ENCODE measurements at places on chromosomes 3 and 15.

GRCh38 chr3:123324880-123325765 is 123.4 kb downstream of the SEC22A start:
- DNase-seq = no peak

DNA sequence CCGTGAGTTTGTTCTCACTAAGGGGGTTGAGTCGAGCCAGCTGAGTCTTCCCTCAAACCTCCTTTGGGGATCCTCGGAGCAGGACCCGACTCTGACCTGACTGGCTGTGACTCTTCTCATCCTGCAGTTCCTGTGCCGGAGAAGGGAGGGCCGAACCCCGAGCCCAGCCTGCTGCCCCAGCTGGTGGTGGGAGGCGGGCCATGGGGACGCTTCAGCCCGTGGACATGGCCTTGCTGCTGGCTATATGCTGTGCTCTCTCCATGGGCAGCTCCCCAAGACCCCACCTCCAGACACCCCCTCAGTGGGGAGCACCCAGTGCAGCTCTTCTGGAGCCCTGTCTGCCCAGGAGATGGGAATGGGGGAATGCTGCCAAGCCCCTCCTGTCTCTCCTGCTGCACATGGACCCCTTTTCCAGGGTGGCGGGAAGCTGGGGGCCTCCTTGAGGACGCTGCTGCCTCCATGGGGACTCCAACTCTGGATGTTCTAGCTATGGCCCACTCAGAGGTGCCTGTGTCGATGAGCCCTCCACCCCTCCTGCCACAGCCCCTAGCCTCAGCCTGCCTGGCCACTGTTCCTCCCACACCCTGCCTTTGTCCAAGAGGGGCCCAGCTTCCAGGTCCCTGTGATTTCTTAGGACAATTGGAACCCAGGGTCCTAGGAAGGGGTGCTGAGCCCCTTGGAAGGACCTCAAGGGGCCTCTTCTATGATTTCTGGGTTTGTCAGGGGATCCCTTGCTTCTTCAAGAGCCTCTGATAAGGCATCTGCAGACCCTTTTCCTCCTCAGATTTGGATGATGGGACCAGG is 12.8 kb downstream of the C15orf39 start:
- no peak for DNase-seq

DNA sequence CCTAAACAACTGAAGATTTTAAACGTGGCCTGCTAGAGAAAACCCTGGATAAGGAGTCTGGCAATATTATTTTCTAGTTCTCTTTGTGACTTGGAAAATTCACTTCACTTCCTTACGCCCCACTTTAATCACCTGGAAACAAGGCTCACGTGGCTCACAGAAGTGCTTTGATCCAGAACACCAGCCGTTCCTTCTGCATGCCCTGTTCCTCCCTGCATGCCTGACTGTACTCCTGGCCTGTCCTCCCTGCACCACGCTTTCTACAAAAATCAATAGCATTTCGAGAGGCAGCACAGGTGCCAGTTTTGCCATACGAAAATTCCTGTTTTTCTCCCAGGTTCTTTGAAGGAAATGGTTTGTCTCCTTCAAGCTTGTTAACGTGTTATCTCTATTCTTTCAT is 474.2 kb upstream of the RGMA start:
- DNase-seq = no peak

- DNase-seq = no peak
These were observed 117.3 kb downstream of the ETFA start for GRCh38 chr15:76193934-76194333.

DNA sequence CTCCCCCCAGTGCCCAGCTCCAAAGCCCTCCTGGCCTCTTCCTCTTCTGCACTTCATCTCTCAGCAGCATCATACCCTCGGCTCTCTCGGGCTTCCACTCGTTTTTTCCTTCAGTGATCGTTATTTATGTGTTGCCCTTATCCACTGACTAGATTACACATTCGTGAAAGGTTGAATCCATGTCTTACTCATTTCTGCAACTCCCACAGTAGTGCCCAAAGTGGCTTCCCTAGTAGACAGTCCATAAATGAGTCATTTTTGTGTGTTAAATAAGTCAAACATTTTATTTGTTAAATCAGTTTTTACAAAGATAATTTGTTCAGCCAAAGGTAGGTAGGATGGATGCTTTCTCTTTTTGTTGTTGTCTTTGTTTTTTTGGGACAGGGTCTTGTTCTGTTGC is 87.4 kb downstream of the CRTC3 start:
- DNase-seq = no peak

DNA sequence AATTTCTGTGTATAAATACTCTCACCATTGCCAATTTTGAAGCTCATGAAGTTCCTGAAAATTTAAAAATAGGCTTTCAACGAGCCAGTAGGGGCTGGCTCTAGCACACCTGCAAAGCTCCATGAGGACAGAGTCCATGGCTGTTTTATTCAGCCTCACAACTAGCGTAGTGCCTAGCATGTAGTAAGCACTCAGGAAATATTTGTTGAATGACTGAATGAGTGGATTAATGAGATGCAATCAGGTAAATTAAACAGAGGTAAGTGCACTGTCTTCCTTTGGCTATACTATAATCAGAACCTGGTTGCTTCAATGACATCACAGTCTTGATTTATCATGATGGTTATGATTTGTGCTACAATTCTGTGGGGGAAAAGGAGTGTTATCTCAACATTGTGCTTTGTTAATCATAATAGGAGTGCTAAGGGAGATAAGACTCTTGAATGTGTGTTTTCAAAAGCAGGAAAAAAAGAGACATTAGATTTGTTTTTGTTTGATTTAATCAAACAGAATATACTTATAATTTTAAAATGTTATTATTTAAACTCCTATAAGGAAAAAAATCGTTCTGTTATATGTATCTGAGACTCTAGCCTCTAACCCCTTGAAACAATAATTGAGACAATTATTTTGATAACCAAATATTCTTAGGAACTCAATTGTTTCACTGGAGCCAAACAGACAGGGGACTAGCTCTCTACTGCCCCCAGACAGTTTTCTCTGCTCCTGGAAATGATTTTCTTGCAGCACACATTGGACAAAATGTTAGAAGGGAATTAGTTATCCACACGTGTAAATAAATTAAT is 171.7 kb upstream of the ATP11B start:
- no peak for DNase-seq
